Stimulated activated CD4-positive, alpha-beta T cell treated with anti-CD3 and anti-CD28 coated beads, Interleukin-4, amount 100 ng/mL, for 48 hours (primary cell): ENCODE measurements at places on chromosomes 5 and 9.

- DNase-seq = no peak
Measured at GRCh38 chr5:136201870-136202269, 8.9 kb upstream of the SMIM32 start.

GRCh38 chr5:135657536-135658305 lies 78.9 kb upstream of the CXCL14 start:
- DNase-seq = no peak

DNA sequence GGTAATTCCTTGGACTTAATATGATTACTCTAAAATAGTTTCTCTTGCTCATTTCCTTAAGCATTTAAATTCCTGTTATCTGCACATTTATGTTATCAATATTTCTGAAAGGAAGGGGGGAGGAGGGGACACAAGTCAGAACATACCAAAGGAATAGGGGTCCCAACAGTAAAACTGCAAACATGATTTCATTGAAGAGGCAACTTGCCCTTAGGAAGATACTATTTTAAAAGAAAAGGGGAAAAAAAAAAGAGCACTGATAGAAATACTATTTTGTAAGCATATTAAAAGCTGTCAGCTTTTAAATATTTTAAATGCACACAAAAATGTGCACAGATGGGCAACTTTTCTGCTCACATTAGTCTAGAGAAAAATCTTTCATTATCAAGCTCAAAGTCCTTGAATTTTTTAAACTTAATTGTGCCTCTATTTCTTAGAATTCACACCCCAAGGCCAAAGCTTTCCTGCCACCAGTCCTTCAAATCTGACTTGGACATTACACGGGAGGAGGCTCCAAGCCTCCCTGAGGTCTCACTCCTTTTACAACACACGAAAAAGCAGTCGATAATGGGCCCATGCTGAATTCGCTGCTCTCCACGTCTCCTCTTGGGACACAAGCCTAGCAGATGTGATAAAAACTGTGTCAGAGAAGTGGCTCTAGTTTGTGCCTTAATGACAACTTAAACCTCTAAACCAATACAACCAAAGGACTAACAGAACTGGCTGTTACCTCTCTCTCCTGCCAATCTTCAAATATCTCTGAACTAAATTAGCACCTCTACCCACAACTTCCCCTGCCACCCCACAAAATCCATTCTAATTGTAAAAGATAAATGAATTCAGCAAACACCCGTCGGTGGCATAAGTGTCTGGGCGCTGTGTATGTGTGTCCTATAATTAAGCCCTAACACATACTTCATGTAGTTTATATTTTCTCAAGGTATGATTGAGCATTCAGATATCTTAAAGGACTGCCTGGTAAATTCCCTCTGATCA lies 154.3 kb downstream of the DENND1A start:
- no peak for DNase-seq

GRCh38 chr9:136773386-136774044 lies 9.2 kb upstream of the LCN15 start:
- DNase-seq = no peak

DNA sequence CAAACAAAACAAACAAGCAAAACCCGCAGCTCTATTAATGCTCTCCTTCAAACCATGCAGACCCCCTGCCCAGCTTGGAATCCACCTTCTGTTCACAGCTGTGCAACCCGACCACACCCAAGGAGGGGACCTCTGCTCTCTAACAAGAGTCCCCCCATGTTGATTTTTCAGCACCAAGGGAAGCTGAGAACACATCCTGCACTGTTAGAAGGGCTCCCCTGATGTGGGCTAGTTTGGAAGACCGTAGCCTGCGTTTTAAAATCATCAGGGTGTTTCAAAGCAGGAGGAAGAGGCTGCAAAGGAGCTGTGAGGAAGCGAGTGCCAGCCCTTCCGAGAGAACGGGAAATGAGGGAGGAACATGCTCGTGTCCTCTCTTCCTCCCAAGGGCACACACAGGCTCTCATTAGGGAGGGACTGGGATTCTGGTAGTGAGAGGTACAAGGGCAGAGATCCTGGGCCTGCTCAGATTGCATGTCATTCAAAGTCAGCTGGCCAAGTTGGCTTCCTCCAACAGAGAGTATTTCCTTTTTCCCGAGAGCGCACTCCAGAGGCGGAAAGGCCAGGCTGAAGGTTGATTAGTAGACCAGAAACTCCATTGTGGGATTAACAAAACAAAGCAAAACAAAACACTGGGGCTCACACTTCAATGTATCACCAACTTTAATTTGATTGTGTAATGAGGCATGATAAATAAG lies 185.9 kb downstream of the SEMA6A start:
- DNase-seq = no peak

- no peak for DNase-seq
Measured at GRCh38 chr5:133792655-133793054, 175.8 kb downstream of the C5orf15 start.

- DNase-seq = no peak
Measured at GRCh38 chr9:124032247-124032646, 20.7 kb downstream of the LHX2 start.

DNA sequence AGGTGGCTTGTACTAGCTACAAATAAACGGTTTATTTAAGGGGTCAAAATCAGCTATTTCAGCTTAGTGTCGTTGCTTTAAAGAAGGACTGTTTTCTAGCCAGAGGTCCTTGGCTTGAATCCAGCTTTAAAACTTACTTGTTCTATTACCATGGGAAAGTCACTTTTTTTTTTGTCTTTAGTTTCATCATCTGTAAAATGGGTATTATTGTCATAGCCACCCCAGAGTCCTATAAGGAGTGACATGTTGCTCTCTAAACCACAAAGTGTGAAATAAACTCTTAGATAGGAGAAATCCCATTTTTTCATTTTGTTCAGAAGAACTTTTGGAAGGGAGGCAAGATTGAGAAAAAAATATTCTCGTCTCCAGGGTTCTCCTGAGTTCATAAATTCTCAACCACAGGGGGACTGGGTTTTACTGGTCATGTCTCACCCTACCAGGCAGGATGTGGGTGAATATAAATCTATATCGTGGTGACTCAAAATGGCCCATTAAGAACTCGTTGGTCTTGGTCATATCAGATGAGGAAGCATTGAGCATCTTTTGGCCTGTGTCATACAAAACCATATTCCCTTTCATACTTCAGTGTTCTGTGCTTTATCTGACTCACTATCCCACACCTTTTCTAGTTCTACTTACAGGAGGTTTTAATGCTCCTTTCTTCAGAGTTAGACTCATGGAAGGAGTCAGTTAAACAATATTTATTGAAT lies 202.7 kb upstream of the NR3C1 start:
- DNase-seq = peak; percentile 26

GRCh38 chr5:178762391-178762790 lies 31.9 kb upstream of the ZNF354A start:
- DNase-seq = no peak

- no peak for DNase-seq
Measured at GRCh38 chr9:72886386-72886785, 66.5 kb downstream of the ALDH1A1 start.
